GDM1 (cell line): ENCODE measurements at places on chromosomes 4 and X.

DNA sequence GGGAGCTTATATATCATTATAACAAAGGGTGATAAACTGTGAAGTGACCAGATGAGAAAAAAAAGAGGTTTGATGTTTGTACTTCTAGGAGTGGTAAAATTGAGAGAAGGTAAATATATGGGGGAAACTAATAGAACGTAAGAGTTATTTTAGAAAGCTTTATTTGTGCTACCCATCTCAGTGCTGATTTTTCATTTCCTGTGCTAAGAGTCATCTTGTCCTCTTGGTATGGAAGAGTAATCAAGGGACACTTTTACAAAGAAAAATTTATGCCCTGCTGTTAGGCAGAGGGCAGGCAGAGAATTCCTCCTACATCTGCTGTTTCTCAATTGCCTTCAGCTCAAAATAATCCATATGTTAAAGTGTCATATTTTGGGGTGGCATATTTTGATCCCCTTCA lies 49.6 kb upstream of the BMP2K start:
- no peak for DNase-seq

GRCh38 chr4:140018931-140019618 lies 134.9 kb downstream of the MAML3 start:
- no peak for DNase-seq

GRCh38 chr4:184873054-184873453 lies 47.3 kb upstream of the ACSL1 start:
- no peak for DNase-seq

GRCh38 chrX:154530286-154530685 lies 14.3 kb upstream of the FAM3A start:
- DNase-seq = no peak

- no peak for DNase-seq
Measured at GRCh38 chr4:14155803-14156202, 528.3 kb upstream of the BOD1L1 start.

DNA sequence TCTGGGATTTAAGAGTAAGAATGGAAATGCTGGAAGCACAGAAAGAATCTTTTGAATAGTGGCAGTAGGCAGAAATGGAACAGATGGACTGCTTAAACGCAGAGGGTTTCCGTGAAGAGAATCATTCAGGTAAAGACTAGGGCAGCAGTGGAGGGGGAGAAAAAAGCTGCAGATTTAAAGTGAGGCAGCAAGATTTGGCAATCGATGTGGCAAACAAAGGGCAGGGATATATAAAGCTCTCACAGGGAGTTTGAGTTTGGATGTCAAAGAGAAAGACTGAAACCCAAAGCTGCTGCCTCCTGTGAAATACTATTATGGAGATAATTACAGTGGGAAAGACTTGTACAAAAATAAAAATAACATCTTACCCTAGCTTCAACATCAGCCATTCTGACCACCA lies 384.0 kb downstream of the CENPC start:
- DNase-seq = no peak

DNA sequence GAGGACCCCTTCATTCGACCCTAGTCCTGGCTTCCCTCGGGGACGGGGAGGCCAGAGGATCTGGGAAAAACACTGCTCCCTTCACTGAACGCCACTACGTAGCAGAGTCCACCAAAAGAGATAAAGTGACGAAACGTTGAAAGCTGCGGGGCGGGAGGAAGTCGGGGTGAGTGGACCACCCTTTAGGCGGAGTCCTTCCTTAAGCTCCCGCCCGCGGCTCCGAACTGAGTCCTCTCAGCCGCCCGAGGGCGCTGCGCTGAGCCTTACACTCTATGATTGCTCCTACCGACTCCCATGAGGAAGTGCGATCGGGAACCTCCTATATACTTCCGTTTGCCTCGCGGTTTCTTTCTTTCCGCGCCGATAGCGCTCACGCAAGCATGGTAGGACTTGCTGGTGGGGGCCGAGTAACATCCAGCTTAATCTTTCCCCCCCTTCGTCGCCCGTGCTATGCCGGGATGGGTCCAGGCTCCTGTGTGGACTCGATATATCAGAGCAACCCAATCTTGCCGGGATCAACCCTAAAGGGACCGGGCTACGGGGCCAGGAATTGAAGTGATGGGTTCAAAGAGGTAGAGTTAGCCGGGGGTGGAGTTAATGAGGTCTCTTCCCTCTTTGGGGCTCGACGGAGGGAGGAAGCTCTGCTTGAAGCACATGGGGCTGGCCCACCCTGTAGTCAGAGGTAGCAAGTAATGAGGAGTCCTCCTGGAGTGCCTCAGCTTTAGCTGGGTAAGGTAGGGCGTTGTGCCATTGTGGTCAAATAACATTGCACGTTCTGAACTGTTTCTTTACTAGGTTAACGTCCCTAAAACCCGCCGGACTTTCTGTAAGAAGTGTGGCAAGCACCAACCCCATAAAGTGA lies at the start of gene RPL36A:
TSS of gene RPL36A (plus strand) at position 348 of the 862 bp plus-strand sequence. CDS start at position 381, 33 bp downstream.
- peak; percentile 89 for DNase-seq

- no peak for DNase-seq
Measured at GRCh38 chrX:107288676-107289075, 82.3 kb downstream of the DNAAF6 start.

- no peak for DNase-seq
Measured at GRCh38 chrX:70826715-70827114, 81.8 kb downstream of the TEX11 start.

DNA sequence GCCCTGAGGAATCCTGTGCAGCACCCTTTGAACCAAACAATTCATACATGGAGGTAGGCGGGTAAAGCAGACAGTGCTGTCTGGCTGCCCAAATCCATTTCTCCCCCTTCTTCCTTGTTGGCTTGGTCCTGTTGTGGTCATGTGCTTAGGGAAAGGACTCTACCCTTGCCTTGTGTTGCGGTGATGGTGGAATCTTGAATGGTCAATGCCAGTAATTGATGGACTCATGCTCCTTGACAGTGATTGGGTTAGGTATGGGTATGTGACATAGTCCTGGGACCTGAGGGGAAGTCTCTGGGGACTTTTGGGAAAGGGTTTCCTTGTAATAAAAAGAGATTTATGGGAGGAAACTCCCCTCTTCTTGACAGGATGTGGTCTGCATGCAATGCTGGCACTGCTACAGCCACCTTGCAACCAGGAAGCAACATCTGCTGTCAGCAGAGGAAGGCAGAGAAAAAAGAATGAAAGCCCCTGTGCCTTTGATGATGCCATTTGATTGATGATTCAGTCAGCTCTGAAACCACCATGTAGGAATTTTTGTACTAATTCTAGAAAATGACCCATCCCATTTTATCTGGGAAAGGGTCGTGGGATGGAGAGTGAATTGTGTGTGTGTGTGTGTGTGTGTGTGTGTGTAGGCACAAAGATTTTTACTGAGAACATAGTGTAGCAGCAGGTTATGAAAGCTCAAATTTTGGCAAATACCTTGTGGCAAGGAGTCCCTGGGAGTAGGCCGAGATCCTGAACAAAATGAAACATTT lies 30.0 kb upstream of the HUWE1 start:
- peak; percentile 43 for DNase-seq

GRCh38 chr4:123421227-123421936 lies 24.8 kb downstream of the SPRY1 start:
- no peak for DNase-seq

- DNase-seq = no peak
Measured at GRCh38 chr4:113673450-113673849, 88.1 kb downstream of the CAMK2D start.
